Fibroblast of the aortic adventitia (primary cell): ENCODE measurements at places on chromosomes 4 and X. TPM values are rescaled to one million over a fixed set of nuclear protein-coding genes. Genes with fewer than 3 reads are reported as not detected.

Gene TENM3
- total RNA-seq: 6.3 and 14.0 TPM in 2 replicates

Gene GPRIN3
- total RNA-seq: under 0.01 and 0.49 TPM in 2 replicates

Gene ARAP2
- total RNA-seq: 0.63 and 1.5 TPM in 2 replicates

Gene COL25A1
- 0.27 and 1.7 TPM in 2 replicates for total RNA-seq

Gene NAA10
- total RNA-seq: 25.8 and 84.7 TPM in 2 replicates

Gene TMEM31
- total RNA-seq: not detected in 2 replicates

Gene SH3TC1
- 0.41 and 1.5 TPM in 2 replicates for total RNA-seq

Gene SUPT20HL2
- total RNA-seq: not detected in 2 replicates

Gene C4orf51
- total RNA-seq: not detected in 2 replicates

Gene NPY2R
- total RNA-seq: 0.27 TPM in 1 of 2 replicates, not detected in the other

Gene CLCN5
- total RNA-seq: 10.5 and 13.5 TPM in 2 replicates

Gene HTN3
- total RNA-seq: not detected in 2 replicates

Gene RBMXL3
- total RNA-seq: not detected in 2 replicates

Gene PCDH18
- total RNA-seq: 102 and 210 TPM in 2 replicates

Gene KDR
- total RNA-seq: 2.5 and 10.9 TPM in 2 replicates

Gene GNRHR
- total RNA-seq: not detected in 2 replicates

Gene SAGE1
- not detected in 2 replicates for total RNA-seq
